DMS79 treated with DMSO at 0.1 percent for 48 hours (cell line): ENCODE measurements at places on chromosomes 13 and 19.

DNA sequence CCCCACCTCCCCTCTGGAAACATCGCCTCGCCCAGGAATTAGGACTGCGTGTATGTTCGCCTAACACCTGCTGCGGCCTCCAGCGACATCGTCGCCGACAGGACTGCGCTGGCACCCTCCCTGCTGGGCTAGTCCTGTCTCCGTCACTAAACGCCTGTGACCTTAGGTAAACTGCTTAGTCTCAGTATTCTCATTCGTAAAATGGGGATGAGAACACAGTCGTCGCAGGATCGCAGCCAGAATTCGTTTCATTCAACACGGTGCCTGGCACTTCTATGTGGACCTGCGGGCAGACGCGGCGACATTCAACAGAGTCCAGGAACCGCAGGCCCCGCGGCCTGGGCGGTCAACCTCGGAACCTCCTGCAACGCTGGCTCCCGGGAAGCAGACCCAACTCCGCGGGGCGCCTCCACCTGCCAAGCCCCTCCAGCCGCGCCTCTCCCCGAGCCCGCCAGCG is 485 bp downstream of the CRYL1 start:
- peak; percentile 10 for DNase-seq

DNA sequence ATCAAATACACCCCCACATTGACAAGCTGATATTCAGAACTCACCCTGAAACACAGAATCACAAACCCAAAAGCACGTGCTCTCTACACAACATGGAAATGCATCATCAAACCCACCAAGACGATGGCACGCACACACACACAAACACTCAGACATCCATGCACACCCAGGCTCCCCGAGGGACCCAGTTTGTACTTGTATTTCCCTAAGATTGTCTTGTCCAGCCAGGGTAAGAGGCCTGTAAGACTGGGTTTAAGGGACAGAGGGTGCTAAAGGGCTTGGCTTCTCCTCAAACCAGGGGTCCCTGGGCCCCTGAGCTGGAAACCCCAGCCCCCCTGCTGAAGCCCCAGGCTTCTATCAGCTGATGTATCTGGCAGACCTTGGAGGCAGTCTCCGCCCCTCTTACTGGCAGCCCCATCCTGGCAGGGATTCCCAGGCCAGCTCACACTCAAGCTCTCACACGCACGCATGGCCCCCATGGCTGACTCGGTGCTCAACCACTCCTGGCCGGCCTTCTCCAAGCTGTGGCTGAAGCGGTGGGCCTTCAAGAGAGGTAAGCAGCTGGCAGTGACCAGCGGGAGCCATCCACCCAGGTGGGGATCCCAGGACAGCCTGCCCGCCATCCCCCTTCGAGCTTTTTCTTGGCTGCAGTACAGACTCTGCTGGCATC is 6.5 kb downstream of the ARHGEF18 start:
- DNase-seq, result no peak

- DNase-seq, result no peak
Measured at GRCh38 chr13:80010286-80010831, 330.6 kb downstream of the SPRY2 start.

GRCh38 chr19:3649888-3650287 is 23.3 kb upstream of the CACTIN start:
- no peak for DNase-seq

DNA sequence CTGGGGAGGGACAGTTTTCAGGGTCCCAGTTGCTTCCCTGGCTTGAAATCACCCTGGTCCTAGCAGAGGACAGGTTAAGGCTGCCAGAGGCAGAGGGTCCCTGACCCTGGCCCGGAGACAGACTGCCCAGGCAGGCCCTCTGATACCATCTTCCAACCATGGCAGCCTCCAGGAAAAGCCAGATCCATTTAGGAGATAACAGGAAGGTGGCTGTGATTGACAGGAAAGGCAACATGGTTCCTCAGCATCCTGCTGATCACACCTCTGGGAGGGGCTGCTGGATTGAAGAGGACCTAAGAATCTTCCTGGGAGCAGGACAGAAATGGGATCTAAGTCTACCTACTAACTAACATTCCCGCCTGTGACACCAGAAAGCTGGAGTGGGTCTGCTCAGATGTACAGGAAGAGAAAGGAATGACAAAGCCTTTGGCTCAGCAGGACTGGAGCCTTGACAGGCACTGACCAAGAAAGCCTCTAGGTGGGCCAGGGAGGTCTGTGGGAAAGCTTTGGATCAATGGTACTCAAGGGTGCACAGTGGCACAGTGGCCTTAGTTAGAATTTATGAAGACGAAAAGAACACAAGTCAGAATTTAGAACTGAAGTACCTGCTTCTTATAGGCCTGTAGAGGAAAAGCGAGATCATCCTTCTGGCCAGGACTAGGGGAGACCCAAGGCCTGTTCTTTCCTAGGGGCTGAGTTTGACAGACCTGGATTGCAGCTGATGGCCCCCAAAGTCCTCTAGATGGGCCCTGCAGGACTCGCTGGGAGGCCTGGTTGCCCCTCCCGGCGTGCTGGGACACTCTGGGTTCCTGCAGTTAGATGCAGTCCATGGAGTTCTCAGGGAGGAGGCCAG is 2.3 kb upstream of the PRKACA start:
- DNase-seq, result no peak

GRCh38 chr13:59360108-59360507 is 803.6 kb downstream of the DIAPH3 start:
- no peak for DNase-seq

GRCh38 chr19:24051516-24051915 is 35.5 kb upstream of the ZNF254 start:
- no peak for DNase-seq
